ENCODE measurements at places on chromosomes 7 and 10.

DNA sequence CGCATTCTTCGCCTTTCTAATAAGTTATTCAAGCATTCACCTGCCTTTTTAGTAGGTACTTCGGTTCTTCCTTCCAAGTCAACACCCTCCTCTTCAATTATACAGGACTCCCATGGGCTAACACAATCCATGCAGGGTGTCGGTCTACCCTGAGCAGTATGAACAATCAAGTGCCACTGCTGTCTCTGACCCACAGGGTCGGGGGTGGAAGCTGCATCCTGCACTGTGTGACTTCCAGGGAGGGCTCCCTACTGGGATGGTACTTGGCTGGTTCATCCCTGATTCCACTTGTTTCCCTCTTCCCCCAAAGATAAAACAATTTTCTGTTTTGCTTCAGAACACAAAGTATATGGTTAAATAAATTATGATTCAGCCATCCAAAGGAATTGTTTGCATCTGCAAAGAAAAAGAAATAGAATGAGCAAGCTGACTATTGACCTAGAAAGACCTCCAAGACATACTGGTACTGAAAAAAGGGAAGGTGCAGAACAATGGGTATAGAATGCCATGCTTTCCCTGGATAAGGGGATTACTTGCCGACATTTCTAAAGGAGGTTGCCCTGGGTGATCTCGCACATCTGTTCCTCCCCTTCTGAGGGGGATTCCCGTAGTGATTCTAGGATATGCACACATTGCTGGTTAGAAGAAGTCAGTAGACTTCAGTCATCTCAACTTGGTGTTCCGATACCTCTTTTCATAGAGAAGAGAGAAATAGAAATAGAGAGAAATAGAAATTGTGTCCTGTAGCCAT, 89.1 kb upstream of the AGR3 start:
- DNase-seq, result peak; percentile 73

DNA sequence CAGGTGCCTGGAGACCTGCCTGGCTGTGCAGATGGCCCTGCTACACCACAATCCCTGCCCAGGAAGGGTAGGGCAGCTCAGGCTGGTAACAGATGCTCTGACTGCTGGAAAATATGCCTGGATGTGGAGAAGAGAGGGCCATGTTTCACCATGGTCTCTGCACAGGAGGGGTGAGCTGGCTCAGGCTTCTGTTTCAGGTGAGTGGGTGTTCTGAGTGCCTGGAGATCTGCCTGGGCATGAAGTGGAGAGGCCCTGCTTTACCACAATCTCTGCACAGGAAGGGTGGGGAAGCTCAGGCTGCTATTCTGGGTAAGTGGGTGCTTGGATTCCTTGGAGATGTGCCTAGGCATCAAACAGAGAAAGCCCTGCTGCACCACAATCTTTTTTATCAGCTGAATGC, 350.1 kb downstream of the KIF20B start:
- DNase-seq, result no peak

GRCh38 chr7:913736-914520, 37.6 kb downstream of the GET4 start:
- DNase-seq, result no peak

DNA sequence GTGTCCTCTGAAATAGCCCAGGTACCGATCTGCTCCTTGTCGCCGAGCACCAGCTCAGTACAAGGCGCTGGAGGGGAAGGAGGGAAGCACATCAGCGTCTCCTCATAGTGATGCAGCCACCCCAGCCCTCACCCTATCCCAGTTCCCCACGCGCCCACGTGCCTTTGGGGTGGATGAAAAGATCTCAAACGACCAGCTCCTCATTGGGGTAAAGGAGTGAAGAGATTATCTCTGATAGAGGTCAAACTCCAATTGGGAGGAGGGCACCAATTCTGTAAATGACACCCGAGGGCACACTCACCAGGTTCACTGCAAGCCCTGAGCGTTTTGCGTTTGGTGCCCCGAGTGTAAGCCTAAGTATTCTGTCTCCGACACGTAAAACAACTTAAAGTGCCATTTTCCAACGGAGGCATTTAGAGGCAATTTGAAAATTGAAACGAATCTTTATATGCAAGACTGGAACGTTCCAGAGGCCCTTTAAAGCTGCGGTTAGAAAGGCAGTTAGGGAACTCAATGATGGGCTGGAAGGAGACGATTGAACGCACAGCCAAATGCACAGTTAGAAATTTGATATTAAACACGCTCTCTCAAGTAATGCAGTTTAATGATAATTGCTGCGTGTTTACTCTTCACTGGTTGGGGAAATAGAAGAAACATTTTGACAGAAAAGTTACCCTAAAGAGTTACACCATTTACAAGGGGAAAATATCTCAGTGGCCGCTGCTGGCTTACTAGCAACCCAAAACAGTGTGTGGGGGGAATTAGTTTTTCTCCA, 8.9 kb upstream of the EMX2 start:
- peak; percentile 58 for DNase-seq

DNA sequence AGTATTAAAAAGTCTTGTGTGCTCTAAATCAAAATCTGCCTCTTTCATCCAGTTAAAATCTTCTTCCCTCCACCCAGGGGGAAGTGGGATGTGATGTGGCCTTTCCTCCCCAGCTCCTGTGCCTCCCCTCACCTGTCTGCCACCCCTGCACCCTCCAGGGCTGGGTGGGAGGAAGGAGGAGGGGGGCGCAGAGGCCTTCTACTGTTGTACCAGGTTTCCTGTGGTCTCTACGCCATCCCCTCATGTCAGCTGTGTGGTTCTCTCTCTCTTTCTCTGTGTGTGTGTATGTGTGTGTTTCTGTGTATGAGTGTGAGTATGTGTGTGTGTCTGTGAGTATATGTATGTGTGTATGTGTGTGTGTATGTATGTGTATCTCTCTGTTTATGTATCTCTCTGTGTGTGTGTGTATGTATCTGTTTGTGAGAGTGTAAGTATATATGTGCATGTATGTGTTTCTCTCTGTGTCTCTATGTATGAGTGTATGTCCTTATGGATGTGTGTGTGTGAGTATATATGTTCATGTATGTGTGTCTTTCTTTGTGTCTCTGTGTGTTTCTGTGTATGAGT, 45.5 kb upstream of the C10orf71 start:
- DNase-seq, result no peak

DNA sequence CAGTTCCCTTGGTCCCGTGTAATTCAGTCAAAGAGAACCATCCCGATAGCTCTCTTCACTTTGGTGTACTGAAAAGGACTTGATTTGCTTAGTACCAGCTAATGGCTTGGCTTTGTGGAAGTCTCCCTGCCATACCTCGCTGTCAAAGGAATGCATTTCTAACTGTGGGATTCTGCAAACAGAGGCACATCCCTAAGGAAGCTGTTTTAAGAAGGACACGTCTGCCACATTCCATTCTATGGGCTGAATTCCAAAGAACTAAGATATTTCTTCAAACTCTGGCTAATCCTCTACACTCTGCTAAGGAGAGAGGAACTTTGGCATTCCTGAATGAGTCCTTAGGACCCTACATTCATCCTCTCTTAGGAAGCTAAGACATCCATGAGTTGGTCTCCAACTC, 327.9 kb downstream of the SFMBT2 start:
- peak; percentile 56 for DNase-seq

GRCh38 chr10:114021717-114022680, 21.7 kb upstream of the ADRB1 start:
- no peak for DNase-seq

DNA sequence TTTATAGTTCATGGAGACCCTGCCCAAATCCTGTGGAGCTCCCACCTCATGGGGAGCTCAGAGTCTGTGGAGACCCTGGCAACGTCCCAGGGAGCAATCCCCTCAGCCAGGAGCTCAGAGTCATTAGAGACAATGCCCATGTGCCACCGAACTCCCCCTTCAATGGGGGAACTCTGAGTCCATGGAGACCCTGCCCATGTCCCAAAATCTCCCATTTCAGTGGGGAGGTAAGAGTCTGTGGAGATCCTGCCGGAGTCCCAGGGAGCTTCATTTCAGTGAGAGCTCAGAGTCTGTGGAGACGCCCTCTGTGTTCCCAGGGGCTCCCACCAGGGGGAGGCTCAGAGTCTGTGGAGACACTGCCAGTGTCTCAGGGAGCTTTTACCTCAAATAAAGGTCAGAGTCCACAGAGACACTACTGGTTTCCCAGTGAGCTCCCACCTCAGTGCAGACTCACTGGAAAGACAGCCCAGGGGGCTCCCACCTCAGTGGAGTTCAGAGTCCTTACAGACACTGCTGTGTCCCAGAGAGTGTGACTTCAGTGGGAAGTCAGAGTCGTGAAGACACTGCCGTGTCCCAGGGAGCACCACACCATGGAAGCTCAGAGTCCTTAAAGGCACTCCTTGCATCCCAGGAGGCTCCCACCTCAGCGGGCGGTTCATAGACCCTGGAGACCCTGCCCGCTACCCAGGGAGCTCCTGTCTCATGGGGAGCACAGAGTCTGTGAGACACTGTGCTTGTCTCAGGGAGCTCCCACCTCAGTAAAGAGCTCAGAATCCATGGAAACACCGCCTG, 5.0 kb downstream of the MYO1G start:
- DNase-seq, result peak; percentile 55

DNA sequence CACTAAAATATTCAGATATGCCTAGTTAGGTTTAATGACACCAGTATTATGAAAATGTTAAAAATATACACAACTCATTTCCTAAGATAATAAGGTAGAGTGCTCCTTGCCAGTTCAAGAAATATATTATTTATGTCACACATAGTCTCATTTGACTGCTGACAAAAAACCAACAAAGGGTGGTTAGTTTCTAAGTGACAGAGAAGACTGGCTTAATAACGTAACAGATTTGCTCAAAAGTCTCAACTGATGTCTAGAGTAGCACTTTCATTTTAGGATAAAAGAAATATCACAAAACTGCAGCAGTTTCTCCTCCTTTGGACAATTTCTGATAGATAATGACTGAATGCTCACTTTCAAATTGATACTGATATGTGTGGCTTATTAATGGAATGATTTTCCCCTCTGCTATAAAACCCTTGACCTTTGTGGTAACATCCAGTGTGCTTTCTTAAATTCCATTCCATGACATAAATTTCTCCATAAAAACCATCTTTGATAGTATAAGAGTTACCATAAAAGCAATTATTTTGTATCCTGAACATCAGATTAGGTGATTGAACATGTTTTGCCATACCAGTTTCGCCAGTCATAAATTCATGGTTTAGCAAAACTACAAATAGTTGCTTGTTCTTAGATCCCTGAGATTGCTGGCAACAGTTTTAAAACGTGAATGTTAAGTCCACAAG, 94.2 kb downstream of the NRBF2 start:
- no peak for DNase-seq
